ENCODE measurements at places on chromosomes 11 and 22. TPM values are rescaled to one million over a fixed set of nuclear protein-coding genes. Genes with fewer than 3 reads are reported as not detected.

Gene NRGN
- 1.7 TPM for total RNA-seq

Gene OR2AG1
- total RNA-seq: not detected

Gene MRGPRF
- 0.37 TPM for total RNA-seq

Gene ENDOD1
- 40.3 TPM for total RNA-seq

Gene RASSF10
- total RNA-seq: 6.5 TPM

Gene KCNK4
- total RNA-seq: not detected

Gene RIC3
- total RNA-seq: 0.14 TPM

Gene SLC17A6
- total RNA-seq: not detected

Gene BEST1
- total RNA-seq: not detected

Gene CTSC
- 451 TPM for total RNA-seq

Gene LRRC75B
- 6.8 TPM for total RNA-seq

Gene RFPL1
- not detected for total RNA-seq

Gene OR52B4
- not detected for total RNA-seq

Gene C11orf91
- total RNA-seq: not detected

Gene WNT11
- total RNA-seq: 0.21 TPM

Gene HPS5
- total RNA-seq: 21.0 TPM

Gene PNPLA5
- total RNA-seq: not detected

Gene TREH
- not detected for total RNA-seq

Gene SNX32
- total RNA-seq: 0.56 TPM

Gene CD3D
- total RNA-seq: not detected

Gene B4GALNT4
- total RNA-seq: 82.5 TPM

Gene USP2
- 1.9 TPM for total RNA-seq

Gene SCGB1C1
- not detected for total RNA-seq

Gene SCO2
- not detected for total RNA-seq

Gene TMEM126A
- total RNA-seq: 25.2 TPM

Gene KCNE3
- total RNA-seq: not detected

Gene RTN4R
- 7.0 TPM for total RNA-seq

Gene KLHL35
- total RNA-seq: 0.14 TPM

Gene MYRF
- total RNA-seq: 1.6 TPM

Gene BAD
- 141 TPM for total RNA-seq

Gene BATF2
- total RNA-seq: 0.09 TPM

Gene FJX1
- total RNA-seq: 76.9 TPM

Gene C11orf16
- total RNA-seq: not detected

Gene MOGAT2
- not detected for total RNA-seq

Gene PIWIL4
- total RNA-seq: 0.35 TPM

Gene APOC3
- total RNA-seq: not detected

Gene PLA2G3
- 2.8 TPM for total RNA-seq

Gene PACSIN3
- total RNA-seq: 85.1 TPM

Gene CADM1
- total RNA-seq: 3.3 TPM

Gene GRIK4
- total RNA-seq: not detected

Gene ACTN3
- 0.14 TPM for total RNA-seq

Gene SLC6A5
- total RNA-seq: not detected

Gene TYR
- total RNA-seq: not detected

Gene XKR3
- total RNA-seq: not detected

Gene KBTBD3
- total RNA-seq: 3.6 TPM

Gene OR56A1
- not detected for total RNA-seq

Gene EFCAB6
- total RNA-seq: 0.21 TPM

Data from airway epithelial cell (primary cell).